Thoracic aorta (tissue), 2 donors: ENCODE measurements at places on chromosomes 11 and 22. TPM values are rescaled to one million over a fixed set of nuclear protein-coding genes. Genes with fewer than 3 reads are reported as not detected.
A peak's percentile ranks its signal among the peaks of the same experiment; 100 is the strongest.

GRCh38 chr11:69055212-69055586, 6.5 kb downstream of the TPCN2 start:
- H3K36me3 ChIP-seq = peaks cover 20% of the 10 kb centered on the region
- no peaks in the 10 kb centered on the region for H3K27me3 ChIP-seq
- H3K27ac ChIP-seq = no peak overlapping the region
- DNase-seq = no peak
- no peak overlapping the region for H3K4me3 ChIP-seq
- H3K4me1 ChIP-seq = peaks cover 8% of the 10 kb centered on the region

Gene GNG3
- not detected for total RNA-seq

Gene MRGPRX3
- 0.78 TPM for total RNA-seq

Gene OR2AT4
- not detected for total RNA-seq

- no peaks in the 10 kb centered on the region for H3K27me3 ChIP-seq
- H3K27ac ChIP-seq = no peak overlapping the region
- H3K36me3 ChIP-seq = peaks cover 5% of the 10 kb centered on the region
- DNase-seq = no peak
- H3K4me3 ChIP-seq = no peak overlapping the region
Observed at GRCh38 chr11:13349581-13349980, 72.0 kb downstream of the BMAL1 start.

DNA sequence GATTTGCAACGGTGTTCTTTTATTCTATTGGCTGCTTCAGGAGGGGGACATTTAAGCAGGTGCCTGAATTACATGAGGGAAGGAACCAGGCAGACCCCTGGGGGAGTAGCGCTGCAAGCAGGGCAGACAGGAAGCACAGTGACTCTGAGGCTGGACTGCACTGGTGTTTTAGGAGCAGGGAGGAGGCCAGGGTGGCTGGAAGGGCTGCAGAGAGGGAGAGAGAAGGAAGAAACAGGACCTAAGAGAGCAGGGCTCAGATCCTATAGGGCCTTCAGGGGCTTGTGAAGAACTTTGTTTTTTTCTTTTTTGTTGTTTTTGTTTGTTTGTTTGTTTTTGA, 62.5 kb upstream of the SORL1-AS1 start:
- H3K4me1 ChIP-seq = peaks cover 6% of the 10 kb centered on the region
- DNase-seq = no peak
- no peak overlapping the region for H3K4me3 ChIP-seq
- no peaks in the 10 kb centered on the region for H3K27me3 ChIP-seq
- no peaks in the 10 kb centered on the region for H3K36me3 ChIP-seq

- no peak for DNase-seq
- no peaks in the 10 kb centered on the region for H3K36me3 ChIP-seq
- H3K27me3 ChIP-seq = no peaks in the 10 kb centered on the region
- H3K27ac ChIP-seq = no peak overlapping the region
- peaks cover 26% of the 10 kb centered on the region for H3K4me1 ChIP-seq
Observed at GRCh38 chr11:18624161-18624560, 10.0 kb downstream of the SPTY2D1 start.

GRCh38 chr11:8756201-8756600, 73.6 kb downstream of the RPL27A start:
- peaks cover 45% of the 10 kb centered on the region for H3K4me1 ChIP-seq
- H3K27me3 ChIP-seq = no peaks in the 10 kb centered on the region
- no peak for DNase-seq
- no peaks in the 10 kb centered on the region for H3K36me3 ChIP-seq
- peak overlapping the region; percentile 64 for H3K27ac ChIP-seq
- no peak overlapping the region for H3K4me3 ChIP-seq

Gene LARGE2
- not detected for total RNA-seq

Gene PPM1F
- 45.9 TPM for total RNA-seq

Gene SEPTIN3
- total RNA-seq = not detected

Gene NXPE4
- total RNA-seq = not detected

GRCh38 chr11:33373636-33374035, 116.5 kb downstream of the HIPK3 start:
- no peak overlapping the region for H3K27ac ChIP-seq
- no peak for DNase-seq
- peaks cover 16% of the 10 kb centered on the region for H3K4me1 ChIP-seq
- no peaks in the 10 kb centered on the region for H3K27me3 ChIP-seq
- H3K36me3 ChIP-seq = no peaks in the 10 kb centered on the region

DNA sequence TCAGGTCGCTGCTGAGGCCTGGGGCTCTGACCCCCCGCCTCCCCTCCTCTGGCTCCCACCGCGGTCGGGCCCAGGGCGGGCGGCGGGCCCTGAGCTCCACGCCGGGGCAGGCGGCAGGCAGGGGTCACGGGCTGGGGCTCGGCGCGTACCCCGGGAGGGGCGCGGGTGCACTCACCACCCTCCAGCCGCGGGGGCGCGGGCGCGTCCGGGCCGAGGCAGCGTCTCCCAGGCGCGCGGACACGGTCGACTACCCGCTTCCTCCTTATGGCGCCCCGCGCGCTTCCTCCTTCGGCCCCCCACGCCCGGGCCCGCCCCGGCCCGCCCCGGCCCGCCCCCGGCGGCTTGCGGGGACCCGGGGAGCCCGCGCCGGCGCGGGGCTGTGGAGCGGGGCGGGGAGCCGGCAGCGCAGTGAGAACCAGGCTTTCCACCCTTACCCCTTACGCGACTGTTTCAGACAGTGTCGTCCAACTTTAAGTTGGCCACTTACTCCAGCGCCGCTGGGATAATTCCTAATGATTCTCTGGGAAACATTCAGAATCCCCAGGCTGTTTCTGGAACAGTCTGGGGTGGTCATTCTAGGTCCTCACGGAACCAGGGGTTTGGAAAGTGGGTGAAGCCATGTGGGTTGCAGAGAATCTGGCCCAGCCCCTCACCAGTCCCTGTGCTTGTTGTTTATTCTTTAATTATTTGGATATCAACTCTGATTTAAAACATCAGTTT, at the start of gene BID:
TSS of gene BID (minus strand) at position 264 of the 720 bp plus-strand sequence. CDS start 24,353 bp downstream, outside the sequence.
- H3K4me3 ChIP-seq = peak within 1 kb of the TSS; percentile 81
- no peaks in the 10 kb centered on the region for H3K36me3 ChIP-seq
- no peak within 1 kb of the TSS for H3K27ac ChIP-seq
